ENCODE measurements at places on chromosomes 11 and 22.

- DNase-seq: no peak
These were observed 431 bp downstream of the SLC37A2 start for GRCh38 chr11:125063429-125064043.

DNA sequence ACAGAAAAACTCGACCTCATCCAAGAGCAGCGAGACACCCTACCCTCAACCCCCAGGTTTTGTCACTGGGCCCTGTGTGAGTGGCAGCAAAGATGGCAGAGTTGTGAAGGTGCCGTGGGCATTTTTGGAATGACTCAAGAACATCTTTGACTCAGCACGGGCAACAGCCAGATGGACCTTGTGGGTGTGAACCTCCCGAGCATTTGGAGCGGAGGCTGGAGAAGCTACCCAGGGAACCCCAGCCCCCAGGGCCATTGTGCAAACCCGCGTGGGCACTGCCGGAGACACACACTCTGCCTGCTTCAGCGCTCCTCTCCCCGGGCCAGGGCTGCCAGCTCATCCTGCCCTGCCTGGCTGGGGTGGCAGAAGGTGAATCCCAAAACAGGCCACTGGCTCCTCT, 66.1 kb downstream of the PANX1 start:
- no peak for DNase-seq

DNA sequence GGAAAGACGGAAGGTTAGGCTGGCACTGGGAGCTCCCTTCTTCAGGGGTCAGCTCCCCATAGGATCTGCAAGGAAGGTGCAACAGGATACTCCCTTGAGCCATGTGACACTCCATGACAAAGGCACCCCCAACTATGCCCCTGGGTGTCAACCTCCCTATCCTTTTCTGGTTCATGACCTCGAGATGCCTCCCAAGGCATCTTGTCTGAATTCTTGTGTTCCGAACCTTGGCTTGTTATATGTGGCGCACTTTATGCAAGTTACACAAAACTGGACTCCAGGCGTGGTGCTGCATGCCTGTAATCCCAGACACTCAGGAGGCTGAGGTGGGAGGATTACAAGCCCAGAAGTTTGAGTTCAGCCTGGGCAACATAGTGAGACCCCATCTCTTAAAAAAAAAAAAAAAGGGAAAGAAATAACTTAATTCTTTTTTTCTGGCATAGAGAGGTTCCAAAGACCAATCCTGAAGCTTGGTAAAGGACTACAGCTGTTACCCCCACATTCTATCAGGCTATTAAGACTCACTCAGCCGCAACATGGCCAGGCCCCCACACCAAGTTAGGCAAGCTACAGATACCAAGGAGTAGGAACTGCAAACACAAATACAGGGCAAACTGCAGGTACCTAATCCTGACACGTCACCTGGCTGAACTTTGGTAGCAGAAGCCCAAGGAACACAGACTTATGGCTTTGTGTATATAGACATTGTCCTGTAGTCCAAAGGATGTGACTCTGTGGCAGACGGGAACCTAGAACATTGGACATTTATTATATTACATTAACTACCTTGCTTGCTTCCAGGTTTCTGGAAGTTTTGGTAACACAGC, 1.4 kb downstream of the C11orf24 start:
- DNase-seq: no peak

DNA sequence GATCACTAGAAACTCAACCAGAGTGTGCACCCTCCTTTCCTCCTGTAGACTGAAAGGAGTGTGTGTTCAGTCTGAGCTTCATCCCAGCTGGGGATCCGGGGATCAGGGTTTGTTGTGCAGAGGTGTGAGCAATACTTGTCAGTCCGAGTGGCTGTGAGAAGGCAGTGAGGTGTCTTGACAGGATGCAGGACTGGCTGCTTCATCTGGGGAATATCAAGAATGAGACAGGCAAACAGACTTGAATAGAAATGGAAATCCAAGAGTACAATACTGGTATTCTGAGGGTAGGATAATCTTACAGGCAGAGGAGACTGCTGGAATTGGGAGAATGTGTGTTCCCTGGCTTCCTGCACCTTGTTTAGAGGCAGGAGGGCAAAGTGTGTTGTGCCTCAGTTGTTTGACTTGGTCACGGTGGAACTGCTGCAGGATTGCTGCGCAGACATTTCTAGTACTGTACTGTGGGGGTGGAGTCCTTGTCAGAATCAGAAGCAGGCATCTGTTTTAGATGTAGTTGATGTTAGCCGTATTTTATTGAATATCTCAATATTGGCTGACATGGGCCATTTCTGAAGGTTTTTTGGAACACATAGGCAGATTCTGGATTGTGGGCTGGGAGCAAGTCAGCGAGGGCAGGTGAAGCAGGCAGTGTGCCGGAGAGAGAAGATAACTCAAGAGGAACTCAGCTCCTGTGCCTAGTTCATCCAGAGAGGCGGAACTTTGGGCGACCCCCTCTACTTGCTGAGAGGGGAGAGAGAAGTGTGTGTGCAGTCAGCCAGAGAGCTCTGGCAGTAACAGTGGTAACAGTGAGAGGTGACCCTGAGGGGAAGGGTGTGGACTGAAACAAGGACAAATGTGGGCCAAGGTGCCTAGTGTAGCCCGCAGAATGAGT, 27.1 kb upstream of the GRK2 start:
- no peak for DNase-seq

- no peak for DNase-seq
These were observed 40.7 kb downstream of the APOL5 start for GRCh38 chr22:35758394-35758793.

- DNase-seq: no peak
These were observed 3.5 kb downstream of the C11orf21 start for GRCh38 chr11:2298131-2298794.

DNA sequence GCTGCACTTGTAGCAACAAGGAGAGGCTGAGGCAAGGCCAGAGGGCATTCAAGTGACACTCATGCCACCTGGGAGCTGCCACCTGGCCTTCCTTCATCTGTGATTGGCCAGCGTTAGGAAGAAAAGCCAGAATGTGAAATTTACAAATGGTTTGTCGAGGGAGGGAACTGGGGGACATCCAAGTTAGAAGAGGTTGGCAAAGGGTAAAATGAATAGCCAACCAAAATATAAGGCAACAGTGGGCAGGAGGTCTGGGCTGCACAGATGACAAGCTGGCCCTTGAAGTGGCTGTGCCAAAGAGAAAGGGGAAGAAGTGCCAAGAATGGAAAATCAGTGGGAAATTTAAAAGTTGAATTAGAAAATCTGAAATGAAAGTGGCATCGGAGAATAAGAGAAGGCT, 221.4 kb downstream of the C11orf91 start:
- no peak for DNase-seq

GRCh38 chr11:69947793-69948255, 128.6 kb upstream of the FGF3 start:
- DNase-seq: no peak

- no peak for DNase-seq
These were observed 24.7 kb downstream of the TBCEL start for GRCh38 chr11:121048464-121049233.

- DNase-seq: no peak
These were observed 14.1 kb downstream of the CREB3L1 start for GRCh38 chr11:46291441-46292150.

GRCh38 chr11:104159356-104159755, 4.6 kb downstream of the PDGFD start:
- DNase-seq: no peak

DNA sequence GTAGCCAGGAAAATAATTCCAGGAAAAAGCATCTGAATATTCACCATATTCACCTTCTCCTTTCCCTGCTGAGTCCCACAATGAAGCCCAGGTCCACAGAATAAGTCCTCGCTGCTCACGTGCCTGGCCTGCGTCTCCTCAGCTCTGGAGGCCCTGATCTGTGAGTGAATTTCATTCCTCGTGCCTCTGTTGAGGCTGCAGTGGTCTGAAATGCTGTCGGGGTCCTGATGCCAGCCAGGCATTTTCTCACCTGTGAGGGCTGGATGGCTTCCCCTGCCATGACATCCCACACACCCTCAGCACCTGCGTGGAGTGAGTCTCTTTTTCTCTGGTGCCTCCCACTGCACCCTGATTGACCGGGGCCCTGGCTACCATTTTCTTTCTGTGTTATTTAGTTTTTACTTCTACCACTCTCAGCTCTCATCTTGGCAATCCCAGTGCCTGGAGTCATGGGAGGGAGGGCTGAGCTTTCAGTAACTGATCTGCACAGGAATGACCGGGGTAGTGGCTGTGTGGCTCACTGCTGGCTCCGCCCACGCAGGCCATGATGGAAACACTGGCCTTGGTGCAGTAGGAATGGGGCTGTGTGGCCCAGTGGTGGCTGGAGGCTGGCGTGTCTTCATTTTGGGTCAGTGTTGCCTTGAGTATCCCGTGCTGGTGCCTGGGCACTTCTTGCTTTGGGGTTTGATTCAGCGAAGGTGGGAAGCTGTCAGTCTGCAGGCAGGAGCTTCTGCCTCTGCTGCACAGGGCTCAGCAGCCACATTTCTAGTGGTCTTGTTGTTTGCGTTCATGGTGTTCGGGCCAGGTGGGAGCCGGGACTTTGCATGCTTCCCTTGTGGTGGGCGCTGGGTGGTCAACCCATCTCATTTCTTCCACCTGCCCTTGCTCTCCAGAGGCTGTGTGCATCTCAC, 807.2 kb downstream of the TBC1D22A start:
- no peak for DNase-seq

DNA sequence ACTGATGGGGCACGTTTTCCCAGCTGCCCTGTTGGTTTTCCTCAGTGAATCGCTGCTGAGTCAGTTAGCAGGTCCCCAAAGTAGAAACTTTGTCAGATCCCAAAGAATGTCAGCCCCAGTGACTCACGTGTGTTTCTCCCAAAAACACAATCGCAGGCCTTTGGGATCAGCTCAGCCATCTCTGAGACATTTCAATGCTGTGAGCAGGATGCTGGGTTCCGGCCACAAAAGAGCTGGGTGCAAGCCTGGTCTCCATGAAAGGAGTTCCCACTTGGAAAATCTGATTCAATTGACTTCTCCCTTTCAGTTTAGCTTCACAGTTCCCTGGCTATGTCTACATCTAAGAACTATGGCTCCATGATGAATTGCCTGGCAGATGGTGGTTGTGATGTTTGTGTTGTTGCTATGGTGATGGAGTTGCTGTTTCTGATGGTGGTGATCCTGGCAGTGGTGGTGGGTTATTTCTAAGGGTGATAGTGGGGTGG, 28.0 kb downstream of the MYEOV start:
- DNase-seq: no peak

- no peak for DNase-seq
These were observed 82.6 kb downstream of the CYP2R1 start for GRCh38 chr11:14809466-14809865.

- no peak for DNase-seq
These were observed 76.8 kb downstream of the MORC2 start for GRCh38 chr22:30891781-30892180.

DNA sequence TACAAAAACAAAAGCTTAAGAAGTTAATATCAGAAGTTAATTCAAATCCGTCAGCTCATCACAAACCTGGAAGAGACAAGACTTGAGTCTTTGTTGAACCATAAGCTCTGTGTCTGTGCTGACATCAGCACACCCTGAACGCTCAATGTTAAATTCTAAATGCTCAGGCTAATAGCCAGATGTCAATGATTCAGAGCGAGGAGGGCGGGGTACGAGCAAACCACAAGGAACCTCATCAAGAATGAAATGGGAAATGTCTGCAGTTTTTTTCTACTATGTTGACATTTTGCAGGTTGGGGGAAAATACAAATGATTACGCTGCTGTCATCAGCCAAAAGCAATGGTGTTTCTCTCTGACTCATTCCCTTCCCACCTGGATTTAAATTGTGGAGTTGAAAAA, 1057.2 kb downstream of the NTM start:
- no peak for DNase-seq

DNA sequence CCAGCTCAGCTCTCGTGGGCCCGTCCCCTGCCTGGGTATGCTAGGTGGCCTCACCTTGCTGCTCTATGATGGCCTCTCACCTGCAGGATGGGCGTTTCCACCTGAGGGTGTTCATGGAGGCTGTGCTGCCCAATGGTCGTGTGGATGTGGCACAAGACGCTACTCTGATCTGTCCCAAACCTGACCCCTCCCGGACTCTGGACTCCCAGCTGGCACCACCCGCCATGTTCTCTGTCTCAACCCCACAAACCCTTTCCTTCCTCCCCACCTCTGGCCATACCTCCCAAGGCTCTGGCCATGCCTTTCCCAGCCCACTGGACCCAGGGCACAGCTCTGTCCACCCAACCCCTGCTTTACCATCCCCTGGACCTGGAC, 2.1 kb downstream of the ZP1 start:
- DNase-seq: no peak

DNA sequence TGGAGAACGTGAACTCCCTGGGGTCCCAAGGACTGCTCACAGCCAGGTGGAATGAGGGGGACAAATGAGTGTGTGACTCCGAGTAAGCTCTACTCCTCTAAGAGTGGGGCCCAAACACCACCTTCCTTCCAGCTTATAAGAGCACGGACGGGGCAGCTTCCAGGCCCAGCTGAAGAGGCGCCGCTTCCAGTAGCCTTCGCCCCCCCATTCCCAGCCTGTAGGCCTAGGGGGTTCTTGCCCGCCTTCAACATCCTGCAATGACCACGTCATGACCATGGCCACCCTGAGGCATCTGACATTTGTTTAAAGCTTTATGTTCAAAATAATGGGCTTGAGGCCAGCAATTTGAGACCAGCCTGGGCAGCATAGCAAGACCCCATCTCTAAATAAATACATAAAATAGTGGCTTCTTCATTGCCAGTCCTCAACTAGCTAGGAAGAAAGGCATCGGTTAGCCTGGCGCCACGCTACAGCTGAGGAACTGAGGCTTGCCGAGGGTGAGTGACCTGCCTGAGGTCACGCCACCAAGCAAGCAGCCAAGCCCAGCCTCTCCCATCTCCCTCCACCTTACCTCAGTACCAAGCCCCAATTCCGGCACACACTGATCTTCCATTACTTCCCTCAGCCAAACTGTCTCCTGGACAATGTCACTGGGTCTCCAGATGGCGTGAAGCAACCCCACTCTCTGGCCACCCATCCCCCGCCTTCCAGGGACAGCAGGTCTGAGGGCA, 7.8 kb upstream of the TNFRSF13C start:
- no peak for DNase-seq

GRCh38 chr22:49992921-49993648, 19.5 kb downstream of the IL17REL start:
- DNase-seq: no peak

- DNase-seq: no peak
These were observed 65.5 kb downstream of the RPUSD4 start for GRCh38 chr11:126145954-126146353.

DNA sequence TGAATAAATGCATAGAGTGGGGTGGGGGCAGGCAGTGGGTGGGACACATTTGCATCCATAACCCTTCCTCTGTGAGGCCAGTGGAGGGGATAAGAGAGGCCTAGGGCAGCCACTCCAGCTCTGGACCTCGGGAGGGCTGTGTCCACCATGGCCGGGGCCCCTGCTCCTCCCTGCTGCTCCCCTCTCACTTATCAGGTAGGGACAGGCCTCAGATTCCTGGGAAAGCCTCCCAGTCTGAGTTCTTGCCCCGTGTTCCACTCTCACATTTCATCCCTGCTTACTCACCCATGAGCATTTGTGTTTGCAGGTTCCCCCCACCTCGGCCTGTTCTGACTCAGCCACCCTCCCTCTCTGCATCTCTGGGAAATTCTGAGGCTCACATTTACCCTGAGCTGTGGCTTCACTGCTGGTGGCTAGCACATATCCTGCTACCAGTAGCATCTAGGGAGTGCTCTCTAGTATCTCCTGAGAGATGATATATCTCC, 128.7 kb upstream of the TOP3B start:
- DNase-seq: no peak

Measured in bone marrow (tissue), 2 donors.